Fibroblast of upper back skin (primary cell): ENCODE measurements at places on chromosomes 1 and 21.
A peak's percentile ranks its signal among the peaks of the same experiment; 100 is the strongest.

GRCh38 chr21:29367335-29367734 lies 68.6 kb downstream of the BACH1 start:
- DNase-seq, result no peak

- DNase-seq, result no peak
These were observed 303.9 kb downstream of the SEC16B start for GRCh38 chr1:177665935-177666334.

GRCh38 chr1:229888561-229889001 lies 178.5 kb upstream of the GALNT2 start:
- no peak for DNase-seq

GRCh38 chr1:72516826-72517225 lies 234.5 kb upstream of the NEGR1 start:
- DNase-seq, result no peak

DNA sequence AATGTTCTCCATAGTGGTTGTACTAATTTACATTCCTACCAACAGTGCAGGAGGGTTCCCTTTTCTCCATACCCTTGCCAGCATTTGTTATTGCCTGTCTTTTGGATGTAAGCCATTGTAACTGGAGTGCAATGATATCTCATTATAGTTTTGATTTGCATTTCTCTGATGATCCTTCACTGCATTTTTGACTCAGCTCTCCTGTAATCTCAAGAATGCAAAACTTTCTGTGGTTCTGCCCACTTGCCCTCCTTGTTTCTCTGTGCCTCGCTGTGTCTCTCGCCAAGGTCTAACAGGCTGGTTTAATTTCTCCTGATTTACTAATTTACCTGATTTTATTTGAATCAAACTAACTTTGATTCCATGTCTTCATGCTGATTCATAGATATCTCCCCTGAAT lies 407.9 kb downstream of the ZP4 start:
- DNase-seq, result no peak

DNA sequence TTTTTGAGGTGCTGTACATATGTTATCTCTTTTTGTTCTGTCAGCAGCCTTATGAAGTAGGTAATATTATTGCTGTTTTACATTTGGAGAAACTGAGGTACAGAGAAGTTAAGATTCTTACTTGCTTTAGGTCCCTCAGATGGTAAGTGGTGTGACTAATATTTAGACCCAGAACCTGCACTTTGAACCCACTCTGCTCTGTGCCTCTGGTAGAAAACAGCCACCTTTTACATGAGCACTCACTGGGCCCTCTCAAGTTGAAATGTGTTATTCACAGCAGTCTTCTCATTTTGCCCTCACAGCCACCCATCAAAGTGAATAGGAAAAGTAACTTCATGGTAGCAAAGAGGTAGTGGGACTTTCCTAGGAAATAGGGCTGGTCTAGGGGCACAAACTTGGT lies 4.7 kb downstream of the NSUN4 start:
- no peak for DNase-seq

DNA sequence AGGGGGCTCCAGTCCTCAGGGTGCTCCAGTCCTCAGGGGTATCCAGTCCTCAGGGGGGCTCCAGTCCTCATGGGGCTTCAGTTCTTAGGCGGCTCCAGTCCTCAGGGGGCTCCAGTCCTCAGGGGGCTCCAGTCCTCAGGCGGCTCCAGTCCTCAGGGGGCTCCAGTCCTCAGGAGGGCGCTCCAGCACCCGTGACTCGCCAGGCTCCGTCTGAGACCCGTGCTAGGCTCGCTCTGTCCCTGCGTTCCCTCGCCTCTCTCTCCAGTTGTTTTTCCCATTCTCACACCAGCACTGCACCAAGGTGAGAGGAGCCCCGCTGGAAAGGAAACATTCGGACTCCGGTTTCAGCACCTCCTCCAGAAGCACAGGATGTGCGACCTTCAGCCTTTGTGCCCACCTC lies 9.4 kb upstream of the OR2M2 start:
- no peak for DNase-seq

DNA sequence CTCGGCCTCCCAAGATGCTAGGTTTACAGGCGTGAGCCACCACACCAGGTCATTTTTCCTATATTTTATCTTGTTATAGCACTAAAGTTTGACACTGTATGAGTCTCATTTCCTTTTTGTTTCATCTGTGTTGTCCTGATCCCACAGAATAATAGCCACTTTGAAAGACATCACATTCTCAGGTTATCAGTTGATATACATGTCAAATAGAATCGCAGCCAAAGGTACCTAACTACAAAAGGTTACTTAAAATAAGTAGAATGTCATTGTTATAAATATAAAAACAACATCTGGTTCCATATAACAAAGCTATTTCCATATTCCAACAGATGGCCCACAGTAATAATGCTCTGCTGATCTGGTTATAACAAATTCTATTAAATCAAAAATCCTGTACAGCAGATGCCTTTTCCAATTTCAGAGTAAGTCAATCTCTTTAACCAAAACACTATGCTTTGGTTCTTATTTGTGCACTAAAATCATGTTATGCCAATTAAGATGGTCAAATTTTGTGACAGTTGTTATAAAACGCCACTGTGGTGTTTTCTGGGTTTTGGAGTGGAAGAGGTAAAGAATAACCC lies 6.0 kb downstream of the FOXJ3 start:
- DNase-seq, result no peak

GRCh38 chr1:237756304-237756967 lies 134.3 kb downstream of the ZP4 start:
- no peak for DNase-seq

- DNase-seq, result peak; percentile 49
These were observed 3.2 kb downstream of the PPP1R12B start for GRCh38 chr1:202351725-202352124.

GRCh38 chr1:233290396-233291034 lies 5.0 kb downstream of the PCNX2 start:
- no peak for DNase-seq

DNA sequence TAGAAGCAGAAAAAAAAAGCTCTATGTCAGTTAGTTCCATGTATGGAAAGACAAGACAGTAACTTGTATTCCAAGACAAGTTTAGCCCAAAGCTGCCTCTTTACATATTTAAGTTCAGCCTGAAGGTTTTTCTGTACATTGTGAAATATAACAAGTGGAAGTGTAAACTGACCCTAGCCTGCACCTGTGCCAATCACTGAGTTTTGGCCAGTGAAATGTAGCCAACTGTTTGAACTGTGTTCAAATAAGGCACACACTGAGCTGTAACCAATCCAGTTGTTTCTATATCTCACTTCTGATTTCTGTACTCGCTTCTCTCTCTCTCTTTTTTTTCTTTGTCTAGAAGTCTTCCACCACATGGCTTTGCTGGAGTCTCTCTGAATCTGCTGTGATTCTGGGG lies 1227.1 kb downstream of the NCAM2 start:
- DNase-seq, result no peak
